ENCODE measurements at places on chromosomes 12 and 14. TPM values are rescaled to one million over a fixed set of nuclear protein-coding genes. Genes with fewer than 3 reads are reported as not detected.

EIF4B gene
- total RNA-seq, result 513 TPM

C12orf50 gene
- not detected for total RNA-seq

RNASE1 gene
- total RNA-seq, result 283 TPM

RFLNA gene
- total RNA-seq, result 0.10 TPM

PRICKLE1 gene
- 17.7 TPM for total RNA-seq

IL23A gene
- not detected for total RNA-seq

IL26 gene
- total RNA-seq, result not detected

EID3 gene
- total RNA-seq, result 0.97 TPM

MAP1LC3B2 gene
- total RNA-seq, result 3.2 TPM

PLCZ1 gene
- total RNA-seq, result not detected

OR6C65 gene
- not detected for total RNA-seq

INHBE gene
- not detected for total RNA-seq

TEP1 gene
- total RNA-seq, result 10.5 TPM

KRT75 gene
- not detected for total RNA-seq

OR6C6 gene
- total RNA-seq, result not detected

SIRT4 gene
- total RNA-seq, result 10.2 TPM

MMP14 gene
- total RNA-seq, result 19.9 TPM

GALNT6 gene
- total RNA-seq, result 0.77 TPM

TAS2R50 gene
- total RNA-seq, result 0.25 TPM

BBOF1 gene
- 2.5 TPM for total RNA-seq

STRN3 gene
- 52.2 TPM for total RNA-seq

NINJ2 gene
- 5.3 TPM for total RNA-seq

TPPP2 gene
- total RNA-seq, result 1.2 TPM

DPY19L2 gene
- total RNA-seq, result 51.0 TPM

NKX2-1 gene
- not detected for total RNA-seq

GLT8D2 gene
- total RNA-seq, result 6.0 TPM

STAC3 gene
- total RNA-seq, result 1.4 TPM

WNT1 gene
- not detected for total RNA-seq

SLC5A8 gene
- total RNA-seq, result not detected

LPAR5 gene
- 8.6 TPM for total RNA-seq

MGP gene
- total RNA-seq, result 295 TPM

OTOGL gene
- total RNA-seq, result 0.27 TPM

PIWIL1 gene
- total RNA-seq, result not detected

REP15 gene
- total RNA-seq, result 7.5 TPM

TMBIM4 gene
- total RNA-seq, result 65.9 TPM

JAG2 gene
- 33.6 TPM for total RNA-seq

DAD1 gene
- total RNA-seq, result 149 TPM

NGB gene
- not detected for total RNA-seq

NFE2 gene
- 0.74 TPM for total RNA-seq

CLEC6A gene
- total RNA-seq, result not detected

IFNG-AS1 gene
- not detected for total RNA-seq

DNAH10 gene
- total RNA-seq, result 0.25 TPM

CEBPE gene
- total RNA-seq, result not detected

KLRD1 gene
- 1.5 TPM for total RNA-seq

C3AR1 gene
- total RNA-seq, result 6.9 TPM

C12orf54 gene
- not detected for total RNA-seq

ZNF891 gene
- 1.0 TPM for total RNA-seq

PCED1B gene
- total RNA-seq, result 1.1 TPM

ANKRD9 gene
- 167 TPM for total RNA-seq

RNASE3 gene
- total RNA-seq, result not detected

GALNT8 gene
- 1.7 TPM for total RNA-seq

FGF6 gene
- not detected for total RNA-seq

TSPAN9 gene
- 159 TPM for total RNA-seq

TNFAIP2 gene
- 50.5 TPM for total RNA-seq

OR4K13 gene
- not detected for total RNA-seq

KRT6C gene
- not detected for total RNA-seq

TEX52 gene
- total RNA-seq, result not detected

PPM1H gene
- 8.5 TPM for total RNA-seq

CCDC196 gene
- not detected for total RNA-seq

VASH1 gene
- total RNA-seq, result 14.0 TPM

All from left ventricle myocardium superior (tissue), 1 donor.